ENCODE measurements at places on chromosomes 4 and X.

GRCh38 chrX:34638116-34638515 is 19.0 kb downstream of the TMEM47 start:
- no peak for DNase-seq

DNA sequence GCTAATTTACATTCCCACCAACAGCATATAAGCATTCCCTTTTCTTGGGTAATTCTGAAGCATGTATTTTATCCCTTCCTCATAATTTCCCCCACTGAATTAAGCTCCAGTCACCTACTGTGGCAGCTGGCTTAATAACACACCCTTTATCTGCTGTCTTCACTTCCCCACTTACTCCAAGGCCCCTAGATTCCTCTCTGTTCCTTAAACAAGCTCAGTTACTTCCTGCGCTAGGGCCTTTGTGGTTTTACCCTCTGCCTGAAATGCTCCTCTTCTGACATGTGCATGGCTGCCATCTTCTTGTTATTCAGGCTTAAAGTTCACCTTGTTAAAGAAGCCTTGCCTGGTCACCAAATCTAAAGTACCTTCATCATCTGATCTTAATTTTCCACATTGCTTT is 47.2 kb upstream of the RPS6KA3 start:
- DNase-seq = no peak

DNA sequence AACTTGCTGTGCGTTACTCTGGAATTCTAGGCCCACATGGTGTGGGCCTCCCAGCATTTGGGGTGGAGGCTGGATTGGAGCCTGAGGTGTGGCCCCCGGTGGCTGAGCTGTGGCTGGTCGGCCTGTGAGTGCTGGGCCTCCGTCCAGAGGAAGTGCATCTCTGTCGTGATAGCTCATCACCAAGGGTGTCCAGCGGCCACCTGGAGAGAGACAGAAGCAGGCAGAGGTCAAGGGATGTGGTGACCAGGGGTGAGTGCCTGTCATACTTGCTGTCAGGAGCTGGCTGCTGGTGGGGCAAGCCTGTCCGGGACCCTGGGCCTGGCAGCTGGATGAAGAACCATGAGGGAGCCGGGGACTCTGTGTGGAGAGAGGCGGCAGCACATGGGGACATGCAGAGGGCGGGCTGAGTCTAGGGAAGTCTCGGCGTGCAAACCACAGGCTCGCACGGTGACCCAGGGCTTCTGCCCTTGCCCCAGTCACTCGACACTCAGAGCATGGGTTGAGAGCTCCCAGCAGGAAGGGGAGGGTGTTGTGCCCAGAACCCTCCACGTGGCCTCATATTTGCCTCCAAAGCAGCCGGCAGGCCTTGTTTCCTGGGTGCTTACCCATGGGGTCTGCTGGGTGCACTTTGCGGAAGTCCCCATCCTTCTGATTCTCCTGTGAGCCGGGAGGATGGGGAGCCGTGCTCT is 6.2 kb downstream of the SORCS2 start:
- DNase-seq = no peak

- DNase-seq = no peak
Measured at GRCh38 chrX:154317391-154317995, 21.9 kb downstream of the TKTL1 start.

DNA sequence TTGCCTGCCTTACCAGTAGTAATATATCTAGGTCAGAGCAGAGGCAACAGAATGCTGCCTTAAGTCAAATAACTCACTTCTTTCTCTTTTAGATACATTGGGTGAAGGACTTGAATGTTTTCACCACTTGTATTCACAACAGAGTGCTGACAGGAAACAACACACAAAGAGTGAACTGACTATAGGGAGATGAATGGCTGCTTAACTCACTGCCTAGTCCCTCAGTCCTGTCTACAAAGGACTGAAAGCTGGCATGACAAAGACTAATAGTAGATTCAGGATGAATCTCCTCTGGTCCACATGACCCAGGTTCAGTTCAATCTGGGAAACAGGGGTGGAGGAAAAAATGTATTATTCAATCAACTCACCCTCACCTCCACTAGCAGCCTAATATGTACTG is 134.2 kb downstream of the GALNTL6 start:
- no peak for DNase-seq

GRCh38 chrX:119529345-119530276 is 35.6 kb downstream of the STEEP1 start:
- no peak for DNase-seq

GRCh38 chr4:80007745-80008149 is 65.3 kb downstream of the ANTXR2 start:
- DNase-seq = no peak

GRCh38 chr4:109649872-109650271 is 53.4 kb downstream of the CASP6 start:
- no peak for DNase-seq

- no peak for DNase-seq
Measured at GRCh38 chr4:126907389-126907788, 725.4 kb upstream of the INTU start.

- DNase-seq = no peak
Measured at GRCh38 chr4:48375651-48376304, 34.4 kb downstream of the SLAIN2 start.
